Left lobe of liver (tissue), 2 donors: ENCODE measurements at places on chromosomes 11 and 22. TPM values are rescaled to one million over a fixed set of nuclear protein-coding genes. Genes with fewer than 3 reads are reported as not detected.

DNA sequence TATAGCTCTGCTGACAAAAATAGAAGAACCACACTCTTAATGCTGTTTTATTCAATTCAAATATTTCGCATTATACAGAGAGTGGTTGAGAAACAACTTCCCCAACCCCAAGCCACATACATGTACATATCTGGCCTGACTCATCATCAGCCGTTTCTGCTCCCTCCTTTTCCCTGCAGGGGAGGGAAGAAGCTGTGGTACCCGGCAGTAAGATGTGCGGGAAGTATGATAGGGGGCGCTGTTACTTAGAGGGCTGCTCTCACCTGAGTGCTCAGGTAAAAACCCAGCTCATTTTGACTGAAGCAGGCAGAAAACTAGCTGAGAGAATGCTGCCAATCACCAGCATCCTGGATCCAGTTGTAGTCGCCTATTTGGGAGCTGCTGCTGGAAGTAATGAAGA, 85.5 kb downstream of the NELL1 start:
- no peak for DNase-seq

DNA sequence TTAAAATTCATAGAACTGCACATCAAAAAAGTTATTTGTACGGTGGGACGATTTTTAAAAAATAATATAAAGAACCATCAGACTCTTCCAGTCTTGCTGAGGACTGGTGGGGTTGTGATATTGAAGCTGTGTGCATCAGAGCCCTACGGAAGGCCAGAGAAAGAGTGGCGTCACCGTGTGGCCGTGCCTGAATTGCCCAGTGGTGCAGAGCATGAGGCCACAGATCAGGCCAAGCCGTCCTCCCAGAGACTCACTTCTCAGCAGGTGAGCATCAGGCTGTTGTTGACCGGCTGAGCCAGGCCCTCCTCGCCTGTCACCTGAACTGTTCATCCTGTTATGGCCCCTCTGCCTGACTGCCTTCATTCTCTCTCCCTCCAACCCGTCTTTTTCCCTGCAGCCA, 1013.9 kb downstream of the TBC1D22A start:
- no peak for DNase-seq

The IL10RA gene
- total RNA-seq, result 7.8 TPM

The ATXN10 gene
- 71.7 TPM for total RNA-seq

The DNAJB7 gene
- not detected for total RNA-seq

The TRIM49 gene
- not detected for total RNA-seq

GRCh38 chr11:86772999-86773398, 27.3 kb upstream of the PRSS23 start:
- no peak for DNase-seq

The SPI1 gene
- total RNA-seq, result 10.9 TPM

DNA sequence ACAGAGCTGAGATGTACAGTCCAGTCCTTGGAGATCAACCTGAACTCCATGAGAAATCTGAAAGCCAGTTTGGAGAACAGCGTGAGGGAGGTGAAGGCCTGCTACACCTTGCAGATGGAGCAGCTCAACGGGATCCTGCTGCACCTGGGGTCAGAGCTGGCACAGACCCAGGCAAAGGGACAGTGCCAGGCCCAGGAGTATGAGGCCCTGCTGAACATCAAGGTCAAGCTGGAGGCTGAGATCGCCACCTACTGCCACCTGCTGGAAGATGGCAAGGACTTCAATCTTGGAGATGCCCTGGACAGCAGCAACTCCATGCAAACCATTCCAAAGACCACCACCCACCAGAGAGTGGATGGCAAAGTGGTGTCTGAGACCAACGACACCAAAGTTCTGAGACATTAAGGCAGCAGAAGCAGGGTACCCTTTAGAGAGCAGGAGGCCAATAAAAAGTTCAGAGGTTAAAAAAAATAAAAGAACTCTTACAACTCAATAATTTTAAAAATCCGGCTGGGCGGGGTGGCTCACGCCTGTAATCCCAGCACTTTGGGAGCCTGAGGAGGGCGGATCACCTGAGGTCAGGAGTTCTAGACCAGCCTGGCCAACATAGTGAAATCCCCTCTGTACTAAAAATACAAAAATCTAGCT, 69.9 kb upstream of the RTL6 start:
- peak; percentile 62 for DNase-seq

GRCh38 chr11:92082652-92083051, 142.0 kb upstream of the FAT3 start:
- no peak for DNase-seq

DNA sequence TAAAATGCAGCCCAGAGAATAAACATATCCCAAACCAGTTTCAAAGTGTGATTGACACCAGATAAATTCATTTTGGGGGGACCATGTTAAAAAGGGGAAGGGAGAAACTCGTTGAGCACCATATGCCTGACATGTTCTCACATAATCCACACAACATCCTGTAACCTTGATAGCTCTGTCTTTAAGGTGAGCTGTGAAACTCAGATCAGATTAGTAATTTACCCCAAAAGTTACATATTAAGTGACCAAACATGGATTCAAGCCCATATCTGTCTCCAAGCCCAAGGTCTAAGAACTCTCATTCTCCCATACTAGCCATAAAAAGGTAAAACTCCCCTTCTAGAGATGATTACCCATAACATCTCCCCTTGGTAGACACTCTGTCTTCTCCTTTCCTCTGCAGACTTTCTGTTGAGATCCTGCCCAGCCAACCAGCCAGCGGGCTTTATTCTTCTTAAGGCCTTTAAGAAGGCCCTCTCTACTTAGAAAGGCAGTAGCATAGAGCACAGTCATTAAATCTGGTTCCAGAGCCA, 150.7 kb downstream of the CCDC34 start:
- no peak for DNase-seq
